ENCODE measurements at places on chromosomes 7 and 10.

DNA sequence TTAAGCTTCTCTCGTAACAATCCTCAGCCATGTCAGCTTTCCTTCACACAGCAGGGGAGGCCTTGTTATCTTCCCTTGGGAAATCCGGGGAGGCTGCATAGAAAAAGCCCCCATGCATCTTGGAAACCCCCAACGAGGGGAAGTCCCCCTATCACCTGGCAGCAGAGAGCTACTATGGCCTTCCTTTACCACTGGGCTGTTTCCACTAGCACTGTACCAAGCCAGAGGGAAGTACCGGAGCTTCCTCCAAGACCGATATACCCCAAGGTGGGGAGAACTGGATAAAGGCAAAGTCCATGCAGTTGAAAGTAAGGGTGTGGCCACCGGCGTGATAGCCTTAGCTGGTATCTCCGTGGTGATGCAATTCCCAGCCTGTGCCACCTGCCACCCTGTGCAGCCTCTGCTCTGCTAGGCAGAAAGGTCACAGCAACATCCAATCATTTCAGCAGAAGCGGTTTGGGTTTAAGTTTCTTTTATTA, 4.4 kb upstream of the CLIP2 start:
- DNase-seq, result no peak

DNA sequence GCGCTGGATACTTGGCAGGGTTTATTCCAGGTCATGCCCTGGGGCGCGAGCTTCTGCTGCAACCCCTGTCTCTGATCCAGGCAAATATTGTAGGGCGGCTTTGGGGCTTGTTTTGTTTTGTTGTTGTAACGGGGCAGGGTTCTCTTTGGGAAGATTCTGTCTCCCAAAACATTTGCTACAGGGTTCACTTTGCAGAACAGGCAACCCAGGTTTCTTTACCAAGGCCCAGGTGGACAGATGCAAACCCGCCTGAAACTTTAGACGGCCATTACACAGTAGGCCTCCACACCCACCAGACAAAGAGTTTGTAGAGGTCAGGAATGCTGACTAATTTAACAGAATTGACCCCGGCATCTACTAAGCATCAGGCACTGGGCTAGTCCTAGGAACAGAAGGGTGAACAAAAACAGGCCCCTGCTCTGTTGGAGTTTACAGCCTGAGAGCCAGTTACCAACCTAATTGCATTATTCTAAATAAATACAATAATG, 567 bp upstream of the CDCA7L start:
- no peak for DNase-seq

DNA sequence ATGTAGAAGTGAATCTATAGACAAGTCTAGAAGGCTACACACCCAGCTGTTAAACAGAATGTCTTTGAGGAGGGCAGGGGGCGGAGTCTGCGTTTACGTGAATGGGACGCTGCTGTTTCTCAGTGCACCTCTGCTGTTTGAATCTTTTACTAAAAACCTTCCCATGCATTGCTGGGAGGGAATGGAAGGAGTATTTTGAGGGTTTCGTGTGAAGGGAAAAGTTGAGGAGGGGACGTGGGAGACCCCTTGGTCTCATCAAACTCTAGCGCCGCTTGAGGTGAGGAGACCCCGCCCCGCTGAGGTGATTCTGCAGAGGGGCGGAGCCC, 492 bp upstream of the VCL start:
- DNase-seq, result no peak

GRCh38 chr7:36663481-36663880, 60.8 kb downstream of the AOAH start:
- DNase-seq, result no peak

DNA sequence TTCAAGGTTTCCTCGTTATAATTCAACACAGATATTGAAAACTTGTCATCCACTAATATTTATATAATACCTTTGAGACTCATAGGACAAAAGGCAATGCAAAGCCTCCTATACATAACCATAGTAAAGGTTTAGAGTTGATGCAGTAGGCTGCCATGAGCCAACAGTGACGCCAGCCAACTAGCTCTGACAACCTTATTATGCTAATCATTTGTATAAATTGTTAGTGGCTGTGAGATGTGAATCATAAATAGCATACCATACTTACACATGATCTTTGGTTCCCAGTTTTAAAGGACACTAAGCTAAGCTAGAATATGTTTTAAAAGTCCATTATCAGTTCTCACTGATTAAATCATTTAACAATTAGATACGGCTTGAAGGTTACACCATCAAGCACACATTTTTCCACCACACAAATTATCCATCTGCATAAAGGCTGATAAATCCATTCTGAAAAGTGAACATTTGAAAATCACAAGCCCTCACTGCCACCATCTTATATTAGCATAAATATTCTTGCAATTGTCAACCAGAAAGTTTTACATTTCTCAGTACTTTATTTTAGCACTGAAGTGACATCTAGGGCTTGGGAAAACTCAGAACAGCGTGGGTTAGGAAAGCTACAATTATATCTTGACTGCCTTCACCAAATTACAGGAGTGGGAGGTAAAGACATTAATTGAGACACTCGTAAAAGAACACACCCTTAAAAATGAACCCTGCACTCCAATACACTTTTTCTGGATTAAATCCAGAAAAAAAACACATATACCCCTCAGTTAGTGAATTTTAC, 30.7 kb downstream of the COA1 start:
- DNase-seq, result no peak

GRCh38 chr10:113335592-113335991, 217.3 kb upstream of the HABP2 start:
- DNase-seq, result no peak
